ENCODE measurements at places on chromosomes 7 and 10.

GRCh38 chr10:124532106-124532641 is 70.6 kb downstream of the LHPP start:
- no peak for DNase-seq

- no peak for DNase-seq
These were observed 2.8 kb downstream of the AGAP3 start for GRCh38 chr7:151088856-151089699.

DNA sequence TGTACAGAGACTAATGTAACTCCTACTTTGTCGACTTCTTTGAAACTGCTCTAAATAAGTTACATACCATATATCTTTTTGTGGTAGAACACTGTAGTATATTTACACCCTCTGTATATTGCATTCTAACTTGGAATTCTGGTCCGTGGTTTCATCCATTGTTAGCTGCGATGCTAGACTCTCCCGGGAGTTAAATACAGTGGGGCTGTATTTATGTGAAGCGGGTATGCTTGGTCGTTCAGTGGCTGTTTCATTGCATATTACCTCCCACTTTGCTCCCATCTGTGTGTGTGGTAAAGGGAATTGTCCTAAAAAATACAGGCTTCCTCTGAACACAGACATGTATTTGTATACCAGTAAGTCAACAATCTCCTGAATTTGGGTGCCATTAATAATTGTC is 231.1 kb downstream of the SLC25A13 start:
- no peak for DNase-seq

DNA sequence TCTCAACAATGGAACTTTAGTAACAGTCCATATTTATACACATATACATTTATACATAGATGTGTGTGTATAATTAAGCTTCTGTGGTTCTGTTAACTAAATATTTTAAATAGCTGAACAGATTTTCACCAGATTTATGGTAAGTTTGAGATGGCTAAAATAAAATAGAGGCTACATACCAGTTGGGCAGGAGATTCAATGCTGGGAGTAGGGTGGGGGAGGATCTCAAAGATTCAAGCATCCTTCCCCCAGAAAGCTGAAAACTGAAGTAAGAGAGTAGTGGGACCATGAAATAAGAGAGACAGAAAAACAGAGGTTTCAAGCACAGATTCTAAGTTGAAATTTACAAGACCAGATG is 14.0 kb downstream of the LRRC17 start:
- no peak for DNase-seq

- no peak for DNase-seq
These were observed 11.9 kb upstream of the SUN1 start for GRCh38 chr7:820341-820740.

DNA sequence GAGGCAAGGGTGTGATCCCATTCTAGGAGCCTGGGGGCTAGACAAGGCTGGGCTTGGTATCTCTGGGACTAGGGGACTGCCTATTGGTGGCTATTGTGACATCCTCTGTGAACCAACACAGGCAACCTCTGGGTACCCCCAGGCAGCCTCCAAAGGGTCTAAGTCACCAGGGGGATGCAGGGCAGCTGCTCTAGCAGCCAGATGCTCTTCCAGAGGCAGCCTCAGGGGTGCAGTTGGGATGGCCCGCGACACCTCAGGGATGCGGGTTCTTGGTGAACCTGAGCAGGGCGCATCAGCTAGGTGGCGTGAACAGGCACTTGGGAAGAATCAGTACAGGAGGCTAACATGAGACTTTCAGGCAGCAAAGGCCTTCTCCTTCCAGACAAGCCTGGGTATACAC is 1.6 kb upstream of the TMEM120A start:
- no peak for DNase-seq
